ENCODE measurements at places on chromosomes 4 and X. TPM values are rescaled to one million over a fixed set of nuclear protein-coding genes. Genes with fewer than 3 reads are reported as not detected.

DNA sequence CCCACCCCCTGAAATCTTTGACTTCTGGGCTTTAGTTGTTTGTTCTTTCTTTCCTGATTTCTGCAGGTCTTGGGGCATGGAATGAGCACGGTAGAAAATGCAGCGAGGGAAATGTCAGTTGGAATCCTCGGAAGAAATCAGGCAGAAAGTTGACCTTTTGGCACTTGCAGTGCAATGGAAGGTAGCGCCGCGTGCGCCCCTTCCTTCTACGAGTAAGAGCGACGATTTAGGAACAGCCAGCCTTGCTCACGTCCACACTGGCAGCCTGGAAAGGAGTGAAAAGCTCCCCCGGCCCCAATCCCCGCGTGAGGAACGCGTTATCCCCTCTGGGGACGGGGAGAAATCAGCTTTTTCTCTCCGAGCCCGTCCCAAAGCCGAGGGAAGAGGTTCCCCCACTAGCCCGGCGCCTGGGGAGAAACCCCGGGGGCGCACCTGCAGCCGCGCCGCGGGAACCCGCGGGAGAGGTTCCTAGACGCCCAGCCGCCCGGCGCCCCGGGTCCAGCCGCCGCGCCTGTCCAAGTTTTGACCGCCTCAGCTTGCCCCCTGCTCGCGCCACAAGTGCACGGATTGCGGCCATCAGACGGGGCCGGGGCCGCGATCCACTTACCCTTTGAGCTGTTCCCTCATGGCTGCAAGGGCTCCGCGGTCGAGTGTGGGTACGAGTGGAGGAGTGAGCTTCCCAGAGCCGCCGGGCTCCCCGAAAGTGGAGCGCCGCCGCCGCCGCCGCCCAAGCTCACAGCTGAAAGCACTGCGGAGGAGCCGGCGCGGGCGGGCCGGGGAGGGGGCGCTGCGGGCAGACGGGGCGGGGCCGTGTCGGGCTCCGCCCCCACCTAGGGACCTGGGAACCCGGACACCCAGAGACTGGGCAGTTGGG is 194.6 kb upstream of the FTHL17 start:
- DNase-seq: peak; percentile 70

- DNase-seq: no peak
Measured at GRCh38 chr4:47410271-47410670, 53.2 kb downstream of the COMMD8 start.

ARHGAP4 gene
- 10.3 TPM for total RNA-seq

DNA sequence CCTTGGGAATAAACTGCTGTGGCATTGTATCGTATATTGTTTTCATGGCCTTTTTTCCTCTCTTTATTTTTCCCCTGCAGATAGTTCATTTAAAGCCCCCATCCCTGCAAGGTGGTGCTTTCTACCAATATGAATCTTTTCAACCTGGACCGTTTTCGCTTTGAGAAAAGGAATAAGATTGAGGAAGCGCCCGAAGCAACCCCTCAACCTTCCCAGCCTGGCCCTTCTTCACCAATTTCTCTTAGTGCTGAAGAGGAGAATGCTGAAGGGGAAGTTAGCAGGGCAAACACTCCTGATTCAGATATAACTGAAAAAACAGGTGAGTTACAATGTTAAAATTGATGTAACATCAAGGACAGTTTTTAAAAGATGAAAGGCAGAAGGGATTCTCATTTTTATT is 601 bp downstream of the SMARCAD1 start:
- DNase-seq: no peak

IBSP gene
- not detected for total RNA-seq

GRCh38 chr4:170827562-170828274 is 738.0 kb upstream of the AADAT start:
- DNase-seq: no peak

GRCh38 chrX:149871940-149872339 is 9.0 kb upstream of the MAGEA8 start:
- DNase-seq: no peak

- DNase-seq: no peak
Measured at GRCh38 chr4:27692158-27692557, 831.5 kb downstream of the STIM2 start.

DYNLT3 gene
- 13.6 TPM for total RNA-seq

DNA sequence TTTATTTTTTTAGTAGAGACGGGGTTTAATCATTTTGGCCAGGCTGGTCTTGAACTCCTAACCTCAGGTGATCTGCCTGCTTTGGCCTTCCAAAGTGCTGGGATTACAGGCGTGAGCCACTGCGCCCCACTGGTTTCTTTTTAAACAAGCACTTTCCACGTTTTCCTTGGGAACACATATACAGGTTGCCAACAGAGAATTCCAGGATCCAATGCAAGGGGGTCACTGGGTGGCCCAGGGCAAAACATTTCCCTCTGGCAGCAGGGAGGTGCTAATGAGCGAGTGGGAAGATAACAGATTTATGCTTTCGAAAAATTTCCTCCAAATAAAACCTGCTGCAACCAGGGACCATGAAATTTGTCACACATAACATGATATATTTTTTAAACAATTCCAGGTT is 41.1 kb downstream of the ADRA2C start:
- DNase-seq: no peak

- no peak for DNase-seq
Measured at GRCh38 chr4:162791226-162791625, 375.5 kb downstream of the NAF1 start.

GRCh38 chr4:163048447-163048846 is 118.2 kb downstream of the NAF1 start:
- no peak for DNase-seq

GRCh38 chrX:13340182-13340791 is 20.4 kb upstream of the ATXN3L start:
- DNase-seq: no peak

DNA sequence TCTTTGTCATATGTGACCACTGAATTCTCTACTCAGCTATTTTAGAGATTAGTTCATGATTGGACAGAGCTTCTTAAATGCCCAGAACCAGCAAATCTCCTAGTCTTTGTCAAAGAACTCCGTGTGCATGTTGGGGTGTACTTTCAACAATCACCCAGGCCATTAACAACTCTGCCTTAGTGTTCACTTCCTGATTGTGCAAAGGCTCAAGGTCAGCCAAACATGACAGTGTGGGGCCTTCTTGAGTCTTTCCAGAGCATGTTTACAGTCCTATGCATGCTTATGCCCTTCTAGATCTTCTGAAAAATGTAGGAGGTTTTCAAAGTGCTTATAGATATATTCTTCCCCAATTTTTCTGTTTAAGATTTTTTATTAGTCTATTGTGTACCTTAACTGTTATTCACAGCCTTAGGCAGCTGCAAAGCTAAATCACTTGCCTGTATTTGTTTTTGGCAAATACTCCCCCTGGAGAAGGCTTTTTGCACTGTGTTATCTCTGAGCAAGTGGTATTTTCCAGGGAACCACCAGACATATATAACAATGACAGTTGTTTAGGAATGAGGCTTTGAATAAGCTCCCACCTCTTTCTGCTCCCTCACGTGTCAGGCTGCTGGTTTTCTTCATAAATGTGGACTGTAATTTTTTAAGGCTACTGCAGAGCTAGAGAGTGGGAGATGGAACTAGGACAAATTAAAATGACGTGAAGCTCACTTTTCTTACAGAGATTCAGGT is 24.0 kb upstream of the DRP2 start:
- no peak for DNase-seq

ITIH6 gene
- not detected for total RNA-seq

F9 gene
- not detected for total RNA-seq

DNA sequence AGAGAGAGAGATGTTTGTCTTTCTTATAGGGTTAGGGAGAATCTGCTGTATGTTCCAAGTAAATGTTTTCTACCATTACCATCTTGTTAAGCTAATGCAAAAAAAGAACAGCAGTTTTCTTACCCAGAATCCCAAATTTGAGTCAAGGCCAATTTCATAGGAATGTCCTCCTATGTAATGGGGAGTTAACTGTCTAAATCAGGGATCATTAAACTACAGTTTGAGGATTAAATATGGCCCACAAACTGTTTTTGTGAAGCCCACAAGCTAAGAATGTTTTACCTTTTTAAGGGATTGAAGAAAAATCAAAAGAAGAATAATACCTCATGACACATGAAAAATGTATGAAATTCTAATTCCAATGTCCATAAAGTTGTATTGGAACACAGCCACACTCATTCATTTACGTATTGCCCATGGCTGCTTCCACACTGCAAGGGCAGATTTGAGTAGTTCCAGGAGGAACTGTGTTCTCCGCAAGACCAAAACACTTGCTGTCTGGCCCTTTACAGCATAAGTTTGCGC is 113.2 kb upstream of the SPRY1 start:
- DNase-seq: no peak

CENPVL1 gene
- not detected for total RNA-seq

SPANXC gene
- total RNA-seq: not detected

TAF7L gene
- total RNA-seq: not detected

CSN1S1 gene
- total RNA-seq: not detected

All from Right ventricle myocardium superior (tissue), 1 donor.